ENCODE measurements at places on chromosomes 3 and 15.

- no peak for DNase-seq
Measured at GRCh38 chr3:182435860-182436259, 357.4 kb upstream of the ATP11B start.

DNA sequence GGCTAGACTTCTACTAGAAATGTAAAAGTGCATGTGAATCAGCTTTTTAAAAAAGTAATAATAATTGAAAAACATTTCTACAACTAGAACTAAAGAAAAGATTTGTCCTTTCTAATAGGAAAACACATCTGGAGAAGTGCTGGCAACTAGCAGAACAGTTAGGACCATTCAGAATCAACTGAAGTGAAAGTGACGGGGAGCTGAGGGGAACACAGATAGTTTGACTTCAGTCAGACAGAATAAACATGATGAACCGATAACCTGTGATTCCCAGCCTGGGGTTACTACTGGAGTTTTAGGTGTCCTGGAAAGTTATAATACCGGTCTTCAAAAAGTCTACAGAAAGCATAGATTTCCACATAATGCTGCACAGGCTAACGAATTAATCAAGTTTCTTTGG lies 28.1 kb downstream of the OPA1 start:
- no peak for DNase-seq

GRCh38 chr3:194602669-194603171 lies 30.5 kb downstream of the TMEM44 start:
- DNase-seq: no peak

DNA sequence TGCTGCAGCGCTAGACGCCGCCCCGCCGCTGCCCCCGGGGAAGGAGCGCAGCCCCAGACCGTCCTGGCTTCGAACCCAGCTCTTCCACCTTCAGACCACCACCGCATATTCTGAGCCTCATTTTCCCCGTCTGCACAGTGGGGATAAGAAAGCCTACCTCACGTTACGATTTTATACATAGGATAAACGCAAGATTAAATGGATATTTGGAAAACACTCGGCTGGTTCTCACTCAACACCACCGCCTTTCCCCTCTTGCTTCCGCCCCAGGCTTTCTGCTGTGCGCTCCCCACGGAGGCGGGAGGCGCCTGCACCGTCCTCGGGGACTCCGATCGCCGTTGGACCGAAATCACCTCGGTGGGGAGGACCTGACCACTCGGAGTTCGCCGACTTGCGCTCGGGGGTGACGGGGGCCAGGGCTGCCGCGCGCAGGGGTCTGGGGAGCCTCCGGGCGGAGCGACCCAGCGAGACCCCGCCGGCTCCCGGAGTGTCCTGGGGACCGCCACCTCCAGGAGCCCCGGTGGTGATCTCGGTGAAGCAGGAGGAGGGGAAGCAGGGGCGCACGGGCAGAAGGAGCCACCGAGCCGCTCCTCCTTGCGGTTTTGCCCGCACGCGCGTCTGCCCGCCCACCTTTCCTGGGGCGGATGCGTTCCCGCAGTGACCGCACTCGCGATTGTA lies 4.0 kb downstream of the FBXL22 start:
- DNase-seq: no peak

DNA sequence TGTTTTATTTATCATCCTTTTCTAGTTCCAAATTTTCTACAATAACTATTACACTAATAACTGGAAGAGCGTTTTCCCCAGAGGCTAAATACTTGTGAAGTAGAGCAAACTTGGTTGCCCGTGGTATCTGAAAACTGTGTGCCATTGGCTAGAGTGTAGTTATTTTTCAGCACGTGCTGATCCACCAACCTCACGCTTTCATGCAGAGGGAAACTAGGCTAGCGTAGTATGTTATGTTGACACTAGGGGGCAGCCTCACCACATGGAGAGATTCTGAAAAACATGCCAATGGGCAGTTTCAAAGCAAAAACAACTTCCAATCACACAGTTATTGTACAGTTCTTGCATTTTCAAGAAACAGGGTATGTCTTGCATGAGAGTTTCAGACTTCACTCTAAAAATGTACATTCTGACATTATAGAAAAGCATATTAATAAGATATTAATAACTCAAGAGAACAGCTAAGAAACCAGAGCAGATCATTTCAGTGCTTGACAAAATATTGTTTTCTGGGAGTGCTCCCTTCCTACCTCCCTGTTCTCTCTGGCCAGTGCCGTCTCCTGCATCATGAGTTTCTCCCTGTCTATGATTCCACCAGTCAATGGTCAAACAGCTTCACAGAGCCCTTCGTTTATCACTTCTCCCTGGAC lies 39.7 kb downstream of the SPATA12 start:
- DNase-seq: peak; percentile 53

DNA sequence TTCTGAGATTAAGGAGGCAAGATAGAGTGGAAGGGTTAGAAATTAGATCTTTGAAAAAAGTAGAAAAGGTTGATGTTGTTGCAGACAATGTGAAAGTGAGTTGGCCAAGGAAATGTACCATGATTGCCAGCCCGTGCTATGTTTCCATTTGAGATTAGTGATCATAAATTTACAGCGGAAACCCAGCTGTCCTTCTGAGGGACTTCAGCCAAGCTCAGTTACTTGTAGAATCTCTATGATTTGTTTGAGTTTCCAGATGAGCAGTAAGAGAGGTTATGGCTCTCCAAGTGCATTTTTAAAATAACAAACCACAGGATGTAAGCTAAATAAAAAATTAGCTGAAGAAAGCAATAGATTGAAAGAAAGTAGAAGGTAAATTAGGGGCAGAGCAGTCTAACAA lies 54.2 kb upstream of the RBMS3 start:
- DNase-seq: no peak

GRCh38 chr15:65034719-65035118 lies 5.3 kb upstream of the MTFMT start:
- DNase-seq: no peak

GRCh38 chr15:78996894-78997275 lies 52.0 kb upstream of the CTSH start:
- DNase-seq: no peak

DNA sequence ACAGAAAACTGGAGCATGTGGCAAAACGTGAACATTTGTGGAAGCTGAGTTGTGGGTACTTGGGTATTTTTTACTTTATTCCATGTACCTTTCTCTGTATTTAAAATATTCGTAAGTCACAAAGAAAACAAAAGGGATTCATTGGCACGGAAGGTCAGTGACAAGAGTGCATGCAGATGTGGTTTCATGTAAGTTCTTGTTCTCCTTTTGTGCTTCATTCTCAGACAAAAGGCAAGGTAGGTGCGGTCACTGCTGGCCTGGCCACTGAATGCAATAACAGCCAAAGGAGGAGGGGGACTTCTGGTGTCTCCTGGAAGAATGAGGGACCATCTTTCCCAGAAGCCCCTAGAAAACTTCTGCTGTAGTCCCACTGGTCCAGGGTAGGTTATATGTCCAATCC lies 200.0 kb upstream of the TOPAZ1 start:
- no peak for DNase-seq

All from SK-N-DZ (cell line).